ENCODE measurements at places on chromosomes 13 and 19.

DNA sequence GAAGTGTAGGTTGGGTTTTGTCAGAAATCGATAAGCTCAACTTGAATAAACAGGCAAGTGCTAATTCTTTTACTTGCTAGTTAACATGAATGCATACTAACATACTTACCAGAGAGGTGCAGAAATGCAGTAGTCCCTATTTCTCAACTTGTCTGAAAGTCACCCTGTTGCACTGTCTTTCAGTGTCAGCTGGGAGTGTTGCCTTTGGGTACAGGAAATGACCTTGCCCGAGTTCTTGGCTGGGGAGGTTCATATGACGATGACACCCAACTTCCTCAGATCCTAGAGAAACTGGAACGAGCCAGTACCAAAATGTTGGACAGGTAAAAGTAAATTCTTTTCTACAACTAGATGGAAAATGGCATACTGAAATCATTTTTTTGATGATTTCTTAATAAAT lies 103.5 kb upstream of the AKAP11 start:
- DNase-seq, result no peak

DNA sequence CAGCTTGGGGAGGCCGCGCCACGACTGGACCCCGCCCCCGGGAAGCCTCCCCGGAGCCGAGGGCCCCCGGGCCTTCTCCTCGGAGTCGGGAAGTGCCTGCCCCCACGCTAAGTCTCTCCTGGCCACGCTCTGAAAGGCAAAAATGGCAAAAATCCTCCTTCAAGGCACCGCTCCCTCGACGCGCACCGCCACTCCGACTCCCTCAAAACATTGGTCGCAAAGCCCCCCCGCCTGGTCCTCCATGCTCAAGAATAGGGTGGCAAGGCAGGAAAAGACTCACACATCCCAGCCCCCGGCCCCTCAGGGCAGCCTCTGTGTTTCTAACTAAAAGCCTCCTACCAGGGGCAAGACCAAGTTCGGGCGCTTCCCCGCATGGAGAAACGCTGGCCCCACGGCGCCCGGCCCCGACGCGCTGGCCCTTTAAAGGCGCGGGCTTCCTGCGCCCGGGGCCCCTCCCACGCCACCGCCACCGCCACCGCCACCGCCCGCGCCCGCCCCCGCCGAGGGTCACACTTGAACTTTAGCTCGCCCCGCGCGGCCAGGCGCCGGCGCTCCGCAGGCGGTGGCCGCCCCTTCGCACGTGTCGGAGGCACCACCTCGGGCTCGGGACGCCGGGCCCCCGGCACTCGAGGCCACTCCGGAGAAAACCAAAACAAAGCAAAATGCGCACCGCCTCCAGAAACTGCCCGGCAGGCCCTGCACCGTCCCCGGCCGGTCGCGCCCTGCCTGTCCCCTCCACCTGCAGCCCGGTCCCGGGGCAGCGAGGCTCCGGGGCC lies 1.9 kb downstream of the FOXO1 start:
- peak; percentile 71 for DNase-seq

- DNase-seq, result no peak
These were observed 54.5 kb downstream of the TSSK6 start for GRCh38 chr19:19460761-19461265.

GRCh38 chr19:39810424-39810823 lies 23.5 kb downstream of the DYRK1B start:
- DNase-seq, result no peak

- DNase-seq, result no peak
These were observed 194.3 kb downstream of the TEX29 start for GRCh38 chr13:111514610-111515306.

GRCh38 chr13:35005051-35005450 lies 63.0 kb downstream of the NBEA start:
- no peak for DNase-seq

DNA sequence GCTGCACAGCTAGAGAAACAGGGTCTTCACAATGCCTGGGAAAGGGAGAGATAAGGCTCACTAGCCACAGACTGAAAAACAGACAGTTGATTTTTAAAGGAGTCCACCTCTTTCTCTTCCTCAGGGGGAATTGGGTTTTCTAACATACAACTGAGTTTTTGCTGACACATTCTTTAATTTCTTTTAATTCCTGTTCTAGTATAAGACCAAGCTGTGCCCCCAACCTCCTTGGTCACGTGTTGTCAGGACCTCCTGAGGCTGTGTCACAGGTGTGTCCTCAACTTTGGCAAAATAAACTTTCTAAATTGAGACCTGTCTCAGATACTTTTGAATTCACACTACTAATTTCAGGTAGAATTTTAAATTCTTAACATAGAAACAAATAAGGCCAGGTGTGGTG lies 12.1 kb upstream of the ZNF492 start:
- no peak for DNase-seq

DNA sequence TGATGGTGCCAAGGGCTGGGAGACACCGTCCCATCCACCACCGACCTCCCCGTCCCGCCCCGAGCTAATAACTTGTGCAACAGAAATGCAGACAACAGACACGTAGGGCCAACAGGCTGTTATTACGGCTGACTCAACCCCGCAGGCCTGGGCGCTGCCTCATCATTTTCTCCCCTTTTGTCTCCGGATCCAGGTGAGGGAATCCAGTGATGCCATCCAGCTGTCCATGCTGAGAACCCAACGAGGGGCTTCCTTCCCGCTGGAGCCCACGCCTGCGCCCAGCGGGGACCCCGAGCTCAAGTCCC lies 6.4 kb upstream of the DIRAS1 start:
- no peak for DNase-seq

- peak; percentile 27 for DNase-seq
These were observed 11.6 kb downstream of the ATP4B start for GRCh38 chr13:113646376-113646775.

DNA sequence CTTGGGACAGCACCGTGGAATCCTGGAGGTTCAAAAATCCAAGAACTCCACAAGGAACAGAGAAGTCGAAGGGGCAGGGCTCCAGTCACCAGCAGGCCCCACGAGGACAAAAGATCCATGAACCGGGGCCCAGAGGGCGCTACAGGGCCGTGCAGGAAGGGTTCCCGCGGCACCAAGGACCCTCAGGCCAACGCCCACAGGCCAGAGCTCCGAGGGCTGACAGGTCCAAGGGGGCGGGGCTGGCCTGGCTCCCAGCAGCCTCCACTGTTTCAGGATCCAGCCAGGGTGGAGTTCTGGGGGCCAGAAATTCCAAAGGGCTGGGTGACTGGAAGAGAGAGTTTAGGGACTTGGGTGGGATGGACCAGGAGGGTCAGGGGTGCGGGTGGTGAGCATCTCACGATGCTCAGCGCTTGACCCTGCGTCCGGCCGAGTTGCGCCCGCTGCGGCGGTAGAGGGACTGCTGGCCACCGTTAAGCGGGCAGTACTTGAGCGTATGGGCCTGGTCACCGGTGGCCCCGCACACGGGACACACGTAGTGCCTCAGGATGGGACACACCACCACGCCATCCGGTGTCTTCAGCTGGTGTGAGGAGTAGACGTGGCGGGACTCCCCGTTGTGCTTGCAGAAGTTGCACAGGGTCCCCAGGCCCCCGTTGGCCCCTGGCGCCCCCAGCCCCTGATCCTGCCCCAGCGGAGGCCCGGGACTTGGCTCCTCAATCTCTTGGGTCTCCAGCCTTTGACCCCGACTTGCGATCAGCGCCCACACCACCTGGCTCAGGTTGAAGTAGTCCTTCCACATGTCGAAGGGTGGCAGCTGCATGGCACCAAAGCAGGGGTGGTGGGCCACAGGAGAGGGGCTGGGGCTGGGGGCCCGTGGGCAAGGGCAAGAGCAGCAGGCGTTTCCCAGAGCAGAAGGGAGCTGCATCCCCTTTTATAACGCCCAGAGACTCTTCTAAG lies at the start of gene NANOS2:
Gene NANOS2, minus strand, starts transcription at position 905 of the 957 bp plus-strand sequence. Its CDS starts 85 bp downstream, at position 820.
- no peak for DNase-seq

- no peak for DNase-seq
These were observed 7.3 kb upstream of the SLC7A9 start for GRCh38 chr19:32876919-32877285.

DNA sequence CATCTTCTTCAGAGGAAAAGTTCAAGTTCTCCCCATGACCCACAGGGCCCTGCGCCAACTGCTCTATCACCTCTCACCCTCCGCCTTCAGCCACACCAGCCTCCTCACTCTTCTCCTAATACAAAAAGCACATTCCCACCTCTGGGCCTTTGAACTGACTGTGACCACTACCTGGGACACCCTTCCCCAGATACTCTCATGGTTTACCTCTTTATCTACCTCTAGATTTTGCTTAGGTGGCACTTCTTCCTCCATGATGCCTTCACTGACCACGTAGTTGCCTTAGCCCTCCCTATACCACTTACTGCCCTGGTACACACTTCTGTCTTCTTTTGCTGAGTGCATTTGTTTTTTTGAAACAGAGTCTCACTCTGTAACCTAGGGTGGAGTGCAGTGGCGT lies 3.9 kb upstream of the SYCE2 start:
- no peak for DNase-seq

Data from left hindlimb (tissue), 1 donor.